Endothelial cell of umbilical vein (primary cell): ENCODE measurements at places on chromosomes 16 and 17. TPM values are rescaled to one million over a fixed set of nuclear protein-coding genes. Genes with fewer than 3 reads are reported as not detected.

The ZNF624 gene
- total RNA-seq: 5.1 and 5.7 TPM in 2 replicates

- peaks cover 53% of the 10 kb centered on the region for H3K36me3 ChIP-seq
- H3K27me3 ChIP-seq: no peaks in the 10 kb centered on the region
- H3K27ac ChIP-seq: no peak overlapping the region
- DNase-seq: no peak
- H3K4me1 ChIP-seq: peaks cover 3% of the 10 kb centered on the region
- H3K4me3 ChIP-seq: no peak overlapping the region
These were observed 73.9 kb downstream of the CEP95 start for GRCh38 chr17:64580384-64581315.

The CCL16 gene
- 0.51 and 0.55 TPM in 2 replicates for total RNA-seq

- H3K4me3 ChIP-seq: no peak overlapping the region
- H3K27me3 ChIP-seq: no peaks in the 10 kb centered on the region
- no peak for DNase-seq
- H3K4me1 ChIP-seq: peaks cover 26% of the 10 kb centered on the region
- no peaks in the 10 kb centered on the region for H3K36me3 ChIP-seq
These were observed 1.7 kb upstream of the NLRP1 start for GRCh38 chr17:5585836-5586521.

The SRCIN1 gene
- total RNA-seq: 0.12 and 0.35 TPM in 2 replicates

The CES1 gene
- not detected in 2 replicates for total RNA-seq

The DPEP3 gene
- total RNA-seq: not detected in 2 replicates

DNA sequence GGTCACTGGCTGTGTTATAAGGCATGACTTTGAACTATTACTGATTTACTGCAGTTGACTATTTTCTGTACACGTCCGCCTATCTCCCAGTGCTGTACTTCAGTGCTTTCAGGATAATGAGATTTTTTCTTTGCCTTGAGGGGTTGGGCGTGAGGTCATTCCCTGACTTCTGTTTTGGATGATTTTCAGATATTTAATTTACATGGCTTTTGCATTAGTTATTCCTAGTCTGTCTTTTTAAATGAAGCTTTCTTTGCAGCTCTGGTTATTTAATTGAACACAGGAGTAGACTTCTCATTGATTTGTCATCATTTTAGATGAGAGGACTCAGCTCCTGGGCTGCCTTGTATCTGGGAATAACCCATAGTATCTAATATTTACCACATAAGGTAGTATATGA, 23.7 kb downstream of the WIPF2 start:
- H3K4me1 ChIP-seq: no peaks in the 10 kb centered on the region
- H3K36me3 ChIP-seq: no peaks in the 10 kb centered on the region
- H3K27me3 ChIP-seq: no peaks in the 10 kb centered on the region
- DNase-seq: no peak
- no peak overlapping the region for H3K4me3 ChIP-seq
- H3K27ac ChIP-seq: no peak overlapping the region

- peaks cover 5% of the 10 kb centered on the region for H3K4me1 ChIP-seq
- peak within 1 kb of the TSS; percentile 22 for H3K4me3 ChIP-seq
- H3K27me3 ChIP-seq: peaks cover 22% of the 10 kb centered on the region
- no peak within 1 kb of the TSS for H3K27ac ChIP-seq
These were observed at the start of gene P2RX5 for GRCh38 chr17:3695723-3696411. P2RX5 (minus strand) TSS chr17:3696155; CDS start chr17:3696005, 150 bp downstream.

DNA sequence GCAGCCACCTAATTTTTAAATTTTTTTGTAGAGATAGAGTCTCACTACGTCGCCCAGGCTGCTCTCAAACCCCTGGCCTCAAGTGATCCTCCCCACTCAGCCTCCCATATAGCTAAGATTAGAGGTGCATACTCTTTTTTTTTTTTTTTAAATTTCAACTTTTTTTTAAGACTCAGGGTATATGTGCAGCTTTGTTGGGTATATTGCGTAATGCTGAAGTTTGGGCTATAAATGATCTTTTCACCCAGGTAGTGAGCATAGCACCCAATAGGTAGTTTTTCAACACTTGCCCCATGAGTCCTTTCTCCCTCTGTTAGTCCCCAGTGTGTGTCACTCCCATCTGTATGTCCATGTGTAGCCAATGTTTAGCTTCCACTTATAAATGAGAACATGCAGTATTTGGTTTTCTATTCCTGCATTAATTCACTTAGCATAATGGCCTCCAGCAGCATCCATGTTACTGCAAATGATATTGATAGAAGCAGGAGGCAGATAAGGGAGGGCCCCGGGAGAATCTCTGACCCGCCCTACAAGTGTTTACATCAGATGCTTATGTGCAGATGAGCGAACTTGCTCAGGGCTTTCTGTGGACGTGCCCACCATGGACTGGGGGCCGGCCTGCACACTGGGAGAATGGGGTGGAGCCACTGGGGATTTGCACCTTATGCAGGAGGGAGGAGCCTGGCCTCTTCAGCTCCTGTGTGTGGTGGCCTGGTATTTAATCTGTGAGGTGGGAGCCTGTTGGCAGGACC, 110.3 kb upstream of the ZKSCAN2 start:
- no peaks in the 10 kb centered on the region for H3K4me1 ChIP-seq
- no peak overlapping the region for H3K27ac ChIP-seq
- no peak overlapping the region for H3K4me3 ChIP-seq
- no peak for DNase-seq

GRCh38 chr16:85220125-85220839, 108.0 kb upstream of the CIBAR2 start:
- DNase-seq: peak; percentile 79
- no peaks in the 10 kb centered on the region for H3K36me3 ChIP-seq

- no peak overlapping the region for H3K27ac ChIP-seq
- H3K4me3 ChIP-seq: no peak overlapping the region
- H3K4me1 ChIP-seq: peaks cover 14% of the 10 kb centered on the region
- no peaks in the 10 kb centered on the region for H3K27me3 ChIP-seq
- H3K36me3 ChIP-seq: no peaks in the 10 kb centered on the region
These were observed 2.8 kb upstream of the KSR1 start for GRCh38 chr17:27453471-27453870.

GRCh38 chr16:50679676-50680555, 1.2 kb downstream of the SNX20 start:
- no peaks in the 10 kb centered on the region for H3K27me3 ChIP-seq
- DNase-seq: no peak
- no peak overlapping the region for H3K27ac ChIP-seq
- no peaks in the 10 kb centered on the region for H3K36me3 ChIP-seq

The CSH2 gene
- not detected in 2 replicates for total RNA-seq

DNA sequence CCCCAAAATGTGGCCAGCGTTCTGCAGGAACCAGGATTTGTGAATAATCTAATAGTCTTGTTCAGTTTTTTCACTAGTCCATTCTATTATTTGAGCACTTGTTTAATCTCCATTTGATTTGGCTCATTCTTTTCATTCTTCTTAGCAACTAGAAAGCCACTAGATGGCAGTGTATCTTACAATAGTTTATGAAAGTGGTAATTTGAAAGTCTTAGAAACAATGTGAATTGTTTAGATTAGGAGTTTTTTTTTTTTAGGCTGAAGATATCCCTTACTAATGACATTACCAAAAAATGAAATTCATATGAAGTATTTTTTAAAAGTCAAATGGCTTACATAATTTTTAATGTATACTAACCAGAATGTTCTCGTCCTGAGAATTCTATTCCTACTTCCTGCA, 6.7 kb downstream of the ERI2 start:
- H3K4me1 ChIP-seq: peaks cover 8% of the 10 kb centered on the region
- H3K27me3 ChIP-seq: no peaks in the 10 kb centered on the region
- DNase-seq: peak; percentile 46
- no peaks in the 10 kb centered on the region for H3K36me3 ChIP-seq
- no peak overlapping the region for H3K4me3 ChIP-seq

DNA sequence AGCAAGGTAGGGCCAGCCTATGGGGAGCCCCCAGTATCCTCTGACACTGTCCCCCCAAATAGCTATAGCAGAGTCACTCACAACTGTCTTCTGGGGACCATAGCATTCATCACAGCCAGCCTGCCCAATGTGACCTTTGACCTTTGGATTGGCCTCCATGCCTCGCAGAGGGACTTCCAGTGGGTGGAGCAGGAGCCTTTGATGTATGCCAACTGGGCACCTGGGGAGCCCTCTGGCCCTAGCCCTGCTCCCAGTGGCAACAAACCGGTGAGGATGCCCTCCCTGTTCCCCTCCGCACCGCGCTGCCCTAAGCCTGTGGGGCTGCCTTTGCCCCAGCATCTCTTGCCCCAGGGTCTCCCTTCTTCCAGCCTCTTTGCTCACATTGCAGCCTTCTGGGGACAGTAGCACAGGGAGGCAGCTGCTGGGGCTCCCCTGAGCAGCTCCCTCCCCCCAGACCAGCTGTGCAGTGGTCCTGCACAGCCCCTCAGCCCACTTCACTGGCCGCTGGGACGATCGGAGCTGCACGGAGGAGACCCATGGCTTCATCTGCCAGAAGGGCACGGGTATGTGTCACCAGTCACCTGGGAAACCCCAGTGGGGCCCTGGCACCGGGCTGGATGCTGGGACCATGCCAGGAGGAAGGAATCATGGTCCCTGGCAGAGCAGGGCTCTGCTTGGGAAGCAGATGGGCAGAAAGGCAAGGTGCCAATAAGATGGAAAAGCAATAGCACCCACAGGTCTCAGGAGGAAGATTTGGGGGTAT, 61.1 kb downstream of the MRC2 start:
- H3K4me1 ChIP-seq: peaks cover 4% of the 10 kb centered on the region
- no peak overlapping the region for H3K4me3 ChIP-seq
- no peak overlapping the region for H3K27ac ChIP-seq
- no peaks in the 10 kb centered on the region for H3K36me3 ChIP-seq

DNA sequence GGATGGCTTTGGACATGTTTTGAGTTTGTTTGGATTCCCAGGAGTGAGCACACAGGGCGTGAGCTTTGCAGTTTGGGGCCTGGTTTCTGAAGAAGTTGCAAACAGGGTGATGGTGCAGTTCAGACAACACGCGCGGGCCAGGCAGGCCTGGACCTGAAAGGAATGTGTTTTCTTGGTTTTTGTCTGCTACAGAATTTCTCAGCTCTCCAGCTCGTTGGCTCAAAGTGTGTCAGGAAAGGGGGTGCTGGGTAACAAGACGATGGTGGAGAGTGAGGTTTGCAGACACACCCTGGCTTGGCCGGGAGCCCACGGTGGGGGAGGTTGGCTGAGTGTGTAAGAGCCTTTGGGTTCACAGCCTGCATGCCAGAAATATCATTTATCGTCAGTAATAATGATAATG, 82.3 kb downstream of the CMIP start:
- peak overlapping the region; percentile 37 for H3K27ac ChIP-seq
- DNase-seq: peak; percentile 53
- no peak overlapping the region for H3K4me3 ChIP-seq
- H3K27me3 ChIP-seq: no peaks in the 10 kb centered on the region

The SP6 gene
- 0.90 and 1.3 TPM in 2 replicates for total RNA-seq

GRCh38 chr17:57898487-57899311, 48.9 kb upstream of the MRPS23 start:
- peaks cover 19% of the 10 kb centered on the region for H3K4me1 ChIP-seq
- no peaks in the 10 kb centered on the region for H3K27me3 ChIP-seq
- DNase-seq: no peak
- H3K4me3 ChIP-seq: no peak overlapping the region
- no peak overlapping the region for H3K27ac ChIP-seq
- no peaks in the 10 kb centered on the region for H3K36me3 ChIP-seq

The OR1F1 gene
- total RNA-seq: not detected in 2 replicates

The CPHXL gene
- total RNA-seq: not detected in 2 replicates

The PHAF1 gene
- total RNA-seq: 16.1 and 18.5 TPM in 2 replicates
